ENCODE measurements at places on chromosomes 2 and 18.
A peak's percentile ranks its signal among the peaks of the same experiment; 100 is the strongest.

DNA sequence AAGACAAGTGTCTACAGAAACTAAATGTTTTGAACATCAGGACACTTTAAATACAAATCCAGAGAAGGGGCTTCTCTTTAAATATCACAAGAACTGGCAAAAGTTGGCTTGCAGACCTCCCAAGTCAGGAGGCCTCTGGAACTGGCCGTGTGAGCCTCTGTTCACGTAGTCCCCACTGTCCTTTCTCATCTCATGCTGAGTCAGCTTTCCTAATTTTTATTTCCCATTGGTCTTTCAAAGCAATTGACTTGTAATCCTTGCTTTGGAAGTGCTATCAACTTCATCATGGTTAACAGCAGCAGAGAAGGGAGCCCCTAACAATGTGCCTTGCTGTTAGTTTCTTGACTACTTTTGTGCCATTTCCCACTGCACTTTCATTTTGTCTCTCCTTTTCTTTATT lies 303.3 kb downstream of the DPP10 start:
- no peak for DNase-seq

DNA sequence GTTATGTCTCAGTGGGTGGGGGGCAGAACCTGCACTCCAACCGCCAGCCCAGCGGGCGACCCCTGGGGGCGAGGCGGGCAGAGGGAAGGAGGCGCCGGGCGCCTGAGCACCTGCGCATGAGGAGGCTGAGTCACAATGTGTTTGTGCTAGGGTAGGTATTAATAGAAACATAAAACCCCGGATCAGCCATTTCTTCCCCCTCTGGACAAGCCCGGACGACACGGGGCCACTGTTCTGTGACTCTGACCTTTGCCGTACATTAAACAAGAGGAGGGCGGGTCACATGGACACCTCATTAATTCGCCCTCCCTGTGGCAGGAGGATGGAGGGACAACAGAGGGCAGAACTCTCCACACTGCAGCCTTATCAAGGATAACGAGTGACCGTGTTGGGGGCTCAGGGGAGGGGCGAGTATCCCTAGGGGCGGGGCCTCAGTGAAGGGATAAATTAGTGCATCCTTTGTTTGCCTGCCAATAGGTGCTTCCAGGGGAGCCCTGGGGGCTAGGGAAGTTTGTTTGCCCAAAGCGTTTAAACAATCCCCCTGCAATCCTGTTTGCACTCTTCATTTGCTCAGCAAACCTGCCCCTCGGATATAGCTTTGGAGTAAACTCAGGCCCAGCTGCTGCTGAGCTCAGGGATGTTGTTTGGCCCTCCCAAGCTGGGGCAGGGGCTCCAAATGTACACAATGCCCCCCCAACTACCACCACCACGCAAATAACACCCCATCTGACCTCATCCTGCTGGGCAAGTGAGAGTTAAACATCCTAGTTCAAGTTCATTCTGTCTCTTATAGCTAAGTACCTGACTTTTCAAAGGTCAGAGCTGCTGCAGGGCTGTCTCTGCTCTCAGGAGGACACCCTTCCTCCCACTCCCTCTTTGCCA lies 171.2 kb upstream of the GLI2 start:
- no peak for DNase-seq

GRCh38 chr2:201257381-201257955 lies 2.9 kb upstream of the CASP8 start:
- DNase-seq, result peak; percentile 76

- DNase-seq, result no peak
Measured at GRCh38 chr2:172251231-172251630, 148.5 kb upstream of the DLX2 start.

DNA sequence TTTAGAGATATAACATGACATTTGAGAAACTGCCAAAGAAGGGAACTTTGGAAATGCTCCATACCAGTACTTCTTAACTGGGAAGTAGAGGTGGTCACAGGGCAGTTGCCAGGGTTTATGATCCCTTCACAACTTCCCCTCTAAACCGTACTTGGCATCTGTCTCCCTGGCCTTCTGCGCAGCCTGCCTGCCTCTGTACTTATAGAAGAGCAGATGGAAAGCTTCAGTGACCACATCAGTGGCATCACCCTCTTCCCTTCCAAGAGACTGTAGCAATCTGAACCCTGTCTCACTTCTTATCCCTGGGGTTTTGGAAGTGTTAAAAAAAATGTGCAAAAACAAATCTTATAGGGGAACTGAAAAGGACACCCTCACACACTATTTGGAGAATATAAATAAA lies 64.1 kb downstream of the EIF2AK3 start:
- DNase-seq, result no peak

- DNase-seq, result no peak
Measured at GRCh38 chr2:562391-563364, 114.5 kb downstream of the TMEM18 start.

DNA sequence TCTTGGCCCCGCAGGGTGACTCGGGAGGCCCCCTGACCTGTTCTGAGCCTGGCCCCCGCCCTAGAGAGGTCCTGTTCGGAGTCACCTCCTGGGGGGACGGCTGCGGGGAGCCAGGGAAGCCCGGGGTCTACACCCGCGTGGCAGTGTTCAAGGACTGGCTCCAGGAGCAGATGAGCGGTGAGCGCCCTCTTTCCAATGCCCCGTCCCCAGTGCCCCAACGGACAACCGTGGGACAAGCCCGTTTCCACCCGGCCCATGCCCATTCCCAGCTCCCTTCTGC lies 2.6 kb upstream of the CHRND start:
- DNase-seq, result no peak

- DNase-seq, result peak; percentile 55
Measured at GRCh38 chr2:69830045-69830905, 815 bp downstream of the GMCL1 start.

DNA sequence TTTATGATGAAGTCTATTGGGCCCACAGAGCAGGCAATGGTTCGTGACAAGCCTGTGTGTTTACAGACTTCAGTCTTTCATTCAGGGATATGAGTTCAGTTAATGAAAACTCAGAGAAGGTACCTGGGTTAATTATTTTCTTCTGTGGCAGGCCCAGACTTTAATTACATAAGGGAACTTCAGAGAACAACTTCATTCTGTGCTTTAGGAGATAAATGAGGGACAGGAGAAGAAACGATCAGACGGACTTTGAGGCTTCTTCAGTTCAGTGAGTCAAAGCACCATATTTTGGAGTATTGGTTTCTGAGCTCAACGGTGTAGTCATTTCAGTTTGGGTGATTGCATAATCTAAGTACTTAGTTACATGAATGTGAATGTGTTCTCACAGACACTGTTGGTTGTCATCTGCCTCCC lies 203.0 kb upstream of the KCNJ3 start:
- DNase-seq, result no peak

GRCh38 chr2:152523091-152523490 lies 188.1 kb downstream of the FMNL2 start:
- no peak for DNase-seq

- no peak for DNase-seq
Measured at GRCh38 chr2:145323512-145323911, 803.6 kb upstream of the ZEB2 start.

DNA sequence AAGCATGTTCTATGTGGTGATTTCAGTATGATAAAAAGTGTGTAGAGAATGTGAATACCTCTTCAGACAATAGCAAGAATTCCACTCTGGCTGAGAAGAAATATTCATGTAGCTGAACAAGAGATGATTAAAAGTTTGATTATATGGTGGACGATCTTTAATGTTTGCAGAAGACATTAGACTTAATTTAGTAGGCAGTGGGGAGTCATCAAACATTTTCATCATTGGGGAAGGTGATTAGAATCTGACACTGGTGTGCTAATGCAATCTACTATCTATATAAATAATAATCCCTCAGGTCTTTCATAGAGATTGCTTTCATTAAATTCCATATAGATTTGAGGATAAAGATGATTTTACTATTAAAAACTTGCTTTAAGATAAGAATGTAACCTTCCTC lies 761.0 kb downstream of the SOCS6 start:
- DNase-seq, result no peak

- no peak for DNase-seq
Measured at GRCh38 chr18:22513721-22514481, 96.2 kb upstream of the CTAGE1 start.

DNA sequence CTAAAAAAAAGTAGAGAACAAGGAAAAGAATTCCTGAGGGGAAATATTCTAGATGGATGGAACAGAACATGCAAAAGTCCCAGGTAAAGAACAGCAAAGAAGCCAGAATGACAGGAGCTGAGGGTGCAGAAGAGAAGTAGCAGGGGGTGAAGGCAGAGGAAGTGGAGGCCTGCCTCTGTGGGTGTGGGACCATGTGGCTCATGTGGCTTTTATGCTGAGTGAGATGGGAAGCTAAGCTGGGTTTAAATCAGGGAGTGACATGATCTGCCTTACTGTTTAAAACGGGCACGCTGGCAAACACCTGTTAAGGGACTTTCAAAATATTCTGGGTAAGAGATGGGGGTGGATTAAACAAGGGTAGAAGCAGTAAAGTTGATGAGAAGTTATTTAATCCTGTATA lies 40.0 kb downstream of the GKN2 start:
- peak; percentile 56 for DNase-seq

- no peak for DNase-seq
Measured at GRCh38 chr2:192827735-192828134, 633.0 kb upstream of the TMEFF2 start.

GRCh38 chr2:118670276-118670675 lies 177.2 kb downstream of the EN1 start:
- DNase-seq, result no peak

- DNase-seq, result no peak
Measured at GRCh38 chr2:153388246-153388645, 90.3 kb downstream of the RPRM start.

DNA sequence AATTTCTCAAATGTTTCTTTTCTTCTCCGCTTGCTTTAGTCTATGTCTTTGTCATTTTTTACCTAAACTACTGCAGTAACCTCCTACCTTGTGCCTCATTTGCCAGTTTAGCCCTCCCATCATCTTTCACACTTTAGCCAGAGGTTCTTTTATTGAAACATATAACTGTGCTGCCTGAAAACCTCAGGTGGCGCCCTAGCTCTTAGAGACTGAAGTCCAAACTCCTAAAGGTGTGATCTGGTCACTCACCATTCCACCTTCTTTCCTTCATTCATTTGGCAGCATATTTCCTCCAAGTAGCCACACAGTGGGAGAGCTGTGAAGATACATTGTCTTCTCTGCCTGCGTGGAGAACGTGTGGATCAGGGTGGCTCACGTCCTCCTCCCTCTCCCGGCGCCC lies 98.2 kb upstream of the MAPRE2 start:
- DNase-seq, result no peak

DNA sequence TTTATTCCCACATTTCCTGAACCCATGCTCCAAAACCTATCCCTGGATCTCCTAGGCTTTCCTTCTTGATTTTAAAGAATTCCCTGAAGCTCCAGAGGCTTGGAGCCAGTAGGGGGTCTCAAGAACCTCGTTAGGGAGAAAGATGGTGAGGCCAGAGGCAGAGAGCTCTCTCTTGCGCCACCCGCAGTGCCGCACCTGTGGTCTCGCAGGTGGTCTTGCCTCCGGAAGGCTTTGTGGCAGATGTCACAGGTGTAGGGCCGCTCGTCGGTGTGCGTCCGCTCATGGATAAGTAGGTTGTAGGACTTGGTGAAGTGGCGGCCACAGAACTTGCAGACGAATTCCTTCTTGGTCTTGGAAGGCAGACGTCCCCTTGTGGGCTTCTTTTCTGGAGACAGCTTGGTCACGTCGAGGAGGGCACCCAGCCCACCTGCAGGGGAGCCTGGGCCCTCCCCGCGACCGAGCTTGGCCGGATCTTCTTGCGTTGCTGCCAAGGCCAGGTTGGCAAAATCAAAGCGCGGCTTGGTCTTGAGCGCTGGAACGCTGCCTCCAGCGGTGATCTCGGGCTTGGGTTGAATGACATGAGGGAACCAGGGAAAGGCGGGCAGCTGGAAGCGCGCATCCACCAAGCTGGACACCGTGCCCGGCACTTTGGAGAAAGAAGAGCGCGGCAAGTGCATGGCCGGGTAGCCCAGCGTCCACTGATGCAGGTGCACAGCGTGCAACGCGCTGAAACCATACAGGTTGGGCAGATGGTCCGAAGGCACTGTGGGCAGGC lies 5.3 kb downstream of the OSR1 start:
- DNase-seq, result no peak

- no peak for DNase-seq
Measured at GRCh38 chr2:236997069-236997715, 88.5 kb upstream of the COPS8 start.

DNA sequence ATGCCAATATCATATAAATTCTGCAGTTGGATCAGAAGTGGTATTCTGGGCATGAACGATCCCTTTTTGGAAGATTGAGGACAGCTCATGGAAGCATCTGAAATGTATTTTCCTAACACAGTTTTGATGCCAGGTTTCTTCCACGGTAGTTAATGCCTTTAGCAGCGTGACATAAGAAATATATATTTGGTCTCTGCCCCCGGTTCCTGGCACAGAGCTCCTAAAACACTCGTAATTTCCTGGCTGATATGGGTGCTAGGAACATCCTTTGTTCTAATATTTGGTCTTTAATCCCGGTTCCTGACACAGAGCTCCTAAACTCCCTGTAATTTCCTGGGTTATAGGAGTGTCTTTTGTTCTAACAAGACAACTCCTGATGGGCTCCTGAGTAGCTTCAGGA lies 8.2 kb upstream of the CABLES1 start:
- DNase-seq, result no peak

- no peak for DNase-seq
Measured at GRCh38 chr2:239297142-239298004, 103.4 kb downstream of the HDAC4 start.

- no peak for DNase-seq
Measured at GRCh38 chr2:204110751-204111516, 174.4 kb downstream of the ICOS start.

GRCh38 chr2:215850380-215850779 lies 163.0 kb downstream of the MREG start:
- no peak for DNase-seq

- DNase-seq, result no peak
Measured at GRCh38 chr2:96882230-96882629, 12.3 kb upstream of the SEMA4C start.

GRCh38 chr2:206558492-206558891 lies 83.8 kb upstream of the FAM237A start:
- DNase-seq, result no peak

- no peak for DNase-seq
Measured at GRCh38 chr2:20501974-20502373, 55.1 kb downstream of the RHOB start.

GRCh38 chr2:85066006-85066740 lies 67.0 kb upstream of the TCF7L1 start:
- DNase-seq, result no peak

DNA sequence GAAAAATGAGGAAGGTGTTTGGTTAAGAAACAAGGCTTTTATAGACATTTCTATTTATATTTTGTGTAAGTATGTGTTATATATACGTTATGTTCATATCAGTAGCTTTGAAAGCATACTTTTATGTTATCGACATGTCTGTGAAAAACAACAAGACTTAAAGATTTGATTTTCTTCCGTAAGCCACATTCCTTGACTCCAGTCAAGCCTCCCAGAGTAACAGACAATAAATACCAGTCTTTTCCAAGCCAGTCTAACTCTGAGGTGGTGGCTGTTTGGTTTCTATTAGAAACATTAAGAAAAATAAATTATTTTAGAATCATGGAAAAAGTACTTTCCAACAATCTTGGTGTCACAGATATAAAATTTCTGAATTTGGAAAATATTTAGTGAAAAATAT lies 16.3 kb upstream of the ITGAV start:
- no peak for DNase-seq

Measured in CD4-positive, alpha-beta T cell treated with Interleukin-1 beta for 1 hour (primary cell).